Activated naive CD8-positive, alpha-beta T cell treated with anti-CD3 and anti-CD28 coated beads, Interleukin-2, amount 50 U/mL, for 24 hours (primary cell): ENCODE measurements at places on chromosomes 11 and 22.

DNA sequence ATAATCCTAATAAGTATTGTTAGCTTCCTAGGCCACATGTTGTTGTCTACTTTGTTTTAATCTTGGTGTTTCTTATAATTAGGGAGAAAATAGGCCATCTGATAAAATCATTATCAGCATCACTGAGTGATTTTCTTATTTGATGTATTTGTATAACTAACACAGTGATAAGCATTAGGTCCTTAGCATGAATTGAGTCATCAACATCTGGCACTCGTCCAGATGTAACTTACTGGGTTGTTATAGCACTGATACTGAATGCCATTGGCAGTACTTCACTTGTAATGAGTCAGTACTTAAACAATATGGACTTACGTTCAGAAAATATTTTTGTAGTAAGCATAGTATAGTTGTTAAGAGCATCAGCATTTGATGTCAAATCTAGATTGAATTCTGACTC, 16.2 kb downstream of the API5 start:
- DNase-seq = no peak

DNA sequence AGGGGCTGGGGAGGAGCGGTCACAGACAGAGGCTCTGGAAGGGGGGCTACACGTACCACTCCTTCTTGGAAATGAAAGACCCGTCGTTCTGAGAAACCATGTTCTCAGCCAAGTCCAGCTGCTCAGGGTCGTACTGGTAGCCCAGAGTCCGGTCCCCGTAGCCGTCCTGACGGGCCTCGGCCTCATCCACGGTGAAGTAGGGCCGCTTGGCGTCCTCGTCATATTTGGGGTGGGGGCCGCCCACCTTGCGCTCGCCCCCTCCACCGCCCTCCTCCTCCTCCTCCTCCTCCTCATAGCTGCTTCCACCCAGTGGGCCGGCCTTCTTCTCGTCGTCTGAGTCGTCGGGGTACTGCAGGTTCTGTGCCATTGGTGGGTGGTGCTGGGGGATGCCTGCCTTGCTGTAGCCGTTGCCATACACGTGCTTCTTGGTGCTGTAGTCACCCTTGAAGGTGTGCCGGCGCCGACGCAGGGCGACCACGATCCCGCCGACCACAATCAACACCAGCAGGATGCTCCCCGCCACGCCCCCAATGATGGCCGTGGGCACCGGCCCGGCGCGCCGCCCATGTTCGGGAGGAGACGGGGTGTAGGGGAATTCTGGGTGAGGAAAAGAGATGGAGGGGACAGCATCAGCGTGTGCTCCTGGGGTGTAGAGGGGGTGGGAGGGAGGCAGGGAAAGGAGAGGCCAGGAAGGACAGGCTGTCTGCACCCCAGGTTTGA, 64.1 kb downstream of the NECTIN1 start:
- DNase-seq = no peak

- DNase-seq = peak; percentile 42
Measured at GRCh38 chr11:63871962-63872799, 33.3 kb downstream of the MARK2 start.

- no peak for DNase-seq
Measured at GRCh38 chr11:75602951-75603350, 40.9 kb downstream of the SERPINH1 start.

DNA sequence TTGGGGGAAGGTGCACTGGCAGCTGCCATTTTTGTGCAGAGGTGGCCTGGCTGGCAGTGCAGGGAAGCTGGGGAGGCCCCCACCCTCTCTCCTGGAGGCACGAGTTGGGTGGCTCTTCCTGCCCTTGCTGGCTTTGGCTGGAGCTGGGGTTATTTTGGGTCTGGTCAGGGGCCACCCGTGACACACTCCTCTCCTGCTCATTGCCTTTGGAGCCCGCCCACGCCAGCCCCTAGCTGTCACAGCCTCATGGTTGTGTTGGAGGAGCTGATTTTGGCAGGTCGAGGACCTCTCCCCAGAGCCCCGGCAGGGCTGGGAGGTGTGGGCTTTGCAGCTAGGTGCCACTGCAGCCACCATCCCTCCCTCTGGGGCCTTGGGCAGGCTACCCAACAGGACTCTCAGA, 21.5 kb downstream of the FBLN1 start:
- no peak for DNase-seq

DNA sequence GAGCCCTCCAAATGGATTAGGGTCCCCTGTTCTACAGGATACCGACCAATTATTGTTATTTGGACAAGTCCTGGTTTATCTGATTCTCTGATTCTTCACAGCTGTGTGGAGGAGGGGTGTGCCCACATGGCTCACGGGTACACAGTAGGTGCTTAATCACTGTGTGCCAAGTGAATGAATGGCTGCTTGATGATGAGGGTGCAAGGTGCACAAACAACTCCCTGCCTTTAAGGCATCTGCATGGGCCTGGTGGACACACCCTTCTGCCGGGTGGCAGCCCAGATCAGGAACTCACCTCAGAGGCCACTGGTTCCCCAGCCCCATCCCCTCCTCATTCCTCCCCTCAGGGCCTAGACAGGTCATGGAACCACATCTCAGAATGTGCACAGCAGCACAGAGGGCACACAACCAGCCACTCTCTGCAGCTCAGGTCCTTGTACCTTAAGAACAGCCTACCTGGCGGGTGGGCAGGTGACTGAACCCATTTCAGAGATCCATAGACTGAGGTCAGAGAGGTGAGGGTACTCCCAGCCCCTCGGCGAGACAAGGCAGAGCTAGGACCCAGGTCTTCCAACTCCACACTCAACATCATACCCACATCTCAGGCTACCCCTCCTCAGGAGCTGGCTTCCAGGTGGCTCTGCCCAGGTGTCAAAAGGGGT, 50.3 kb downstream of the SHANK2 start:
- no peak for DNase-seq

- DNase-seq = no peak
Measured at GRCh38 chr11:118606157-118606843, 1.1 kb upstream of the PHLDB1 start.
